Upper lobe of left lung (tissue), 6 donors: ENCODE measurements at places on chromosomes 12 and 14.

DNA sequence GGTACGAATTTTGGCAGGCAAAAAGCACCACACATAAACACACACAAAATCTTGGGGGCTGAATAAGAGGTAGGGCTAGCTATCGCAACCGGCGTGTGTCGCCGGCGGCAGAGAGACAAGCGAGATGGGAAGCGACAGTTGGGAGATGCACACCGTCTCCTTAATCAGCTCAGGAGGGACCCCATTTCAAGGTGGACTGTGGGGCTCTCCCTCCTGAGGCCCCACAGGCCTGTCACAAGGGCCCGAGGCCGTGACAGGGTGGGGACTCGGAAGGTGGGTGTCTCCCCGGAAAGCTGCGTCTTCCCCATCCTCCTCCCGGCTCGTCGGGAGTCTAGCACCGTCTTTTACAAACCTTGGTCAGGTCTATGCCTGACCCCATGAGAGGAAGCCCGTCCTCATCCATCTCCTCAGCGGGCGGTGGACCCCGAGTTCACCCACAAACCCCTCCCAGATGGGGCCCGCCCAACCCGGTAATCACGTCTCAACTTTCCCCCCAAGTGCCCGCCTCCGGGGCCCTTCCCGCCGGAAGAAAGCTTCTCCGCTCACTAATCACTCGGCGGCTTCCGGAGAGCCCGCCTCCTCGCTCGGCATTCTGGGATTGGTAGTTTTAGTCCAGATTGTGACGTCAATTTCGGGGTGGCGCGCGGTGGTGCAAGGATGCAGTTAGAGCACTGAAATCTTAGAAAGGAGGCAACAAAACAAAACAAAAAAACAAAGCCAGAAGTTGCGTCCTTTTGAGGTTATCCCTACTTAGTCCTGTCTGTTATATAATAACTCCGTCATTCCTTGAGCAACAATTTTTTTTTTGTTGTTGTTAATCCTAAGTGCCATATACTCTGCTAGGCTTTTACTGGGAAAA lies at the start of gene WASHC3:
Gene WASHC3 (minus strand): TSS at position 432 of the 859 bp plus-strand sequence. CDS start 29 bp downstream, at position 403.
- peak; percentile 92 for DNase-seq

DNA sequence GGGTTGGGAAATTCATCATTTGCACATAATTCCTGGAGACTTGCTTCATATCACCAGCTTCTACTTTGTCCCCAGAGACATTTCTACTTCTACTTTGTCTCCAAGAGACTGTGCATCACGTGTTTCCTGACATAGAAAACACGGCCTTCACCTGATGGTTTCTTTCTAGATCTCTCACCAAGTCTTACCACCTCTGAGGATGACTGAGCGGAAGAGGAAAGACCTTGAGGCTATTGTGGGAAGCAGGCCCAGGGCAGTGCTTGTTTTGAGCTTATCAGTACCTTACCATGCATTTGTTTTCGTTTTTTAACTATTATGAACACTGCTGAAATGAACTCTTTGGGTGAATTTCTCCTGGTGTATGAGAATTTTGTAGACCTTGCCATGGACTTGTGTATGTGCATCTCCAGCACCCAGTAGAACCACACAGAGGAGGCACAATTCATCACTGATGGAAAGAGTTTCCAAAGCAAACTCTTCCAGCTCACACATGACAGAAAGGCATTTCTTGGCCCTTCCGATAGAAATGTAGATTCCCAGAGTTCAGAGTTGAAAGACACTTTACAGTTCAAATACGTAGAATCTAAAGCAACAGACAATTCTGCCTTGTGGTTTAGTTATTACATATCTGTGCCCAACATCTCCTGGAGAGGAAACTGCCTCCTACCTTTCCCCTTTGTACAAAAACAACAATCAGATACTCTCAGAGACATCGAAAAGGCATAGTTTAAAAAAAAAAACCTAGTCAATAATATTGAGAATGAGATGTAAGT lies 434.7 kb downstream of the FUT8 start:
- no peak for DNase-seq

DNA sequence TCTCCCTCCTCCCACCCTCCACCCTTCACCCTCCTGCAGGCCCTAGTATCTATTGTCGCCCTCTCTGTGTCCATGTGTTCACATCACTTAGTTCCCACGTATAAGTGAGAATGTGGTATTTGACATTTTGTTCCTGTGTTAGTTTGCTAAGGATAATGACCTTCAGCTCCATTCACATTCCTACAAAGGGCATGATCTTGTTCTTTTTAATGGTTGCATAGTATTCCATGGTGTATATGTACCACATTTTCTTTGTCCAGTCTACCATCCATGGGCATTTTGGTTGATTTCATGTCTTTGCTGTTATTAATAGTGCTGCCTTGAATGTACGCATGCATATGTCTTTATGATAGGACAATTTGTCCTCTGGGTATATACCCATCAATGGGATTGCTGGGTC lies 29.6 kb downstream of the C12orf71 start:
- no peak for DNase-seq

GRCh38 chr12:60262378-60262777 lies 666.5 kb downstream of the SLC16A7 start:
- no peak for DNase-seq

- DNase-seq = no peak
Measured at GRCh38 chr12:100427078-100427477, 46.6 kb upstream of the NR1H4 start.

- no peak for DNase-seq
Measured at GRCh38 chr14:102485693-102486512, 23.7 kb downstream of the ANKRD9 start.

DNA sequence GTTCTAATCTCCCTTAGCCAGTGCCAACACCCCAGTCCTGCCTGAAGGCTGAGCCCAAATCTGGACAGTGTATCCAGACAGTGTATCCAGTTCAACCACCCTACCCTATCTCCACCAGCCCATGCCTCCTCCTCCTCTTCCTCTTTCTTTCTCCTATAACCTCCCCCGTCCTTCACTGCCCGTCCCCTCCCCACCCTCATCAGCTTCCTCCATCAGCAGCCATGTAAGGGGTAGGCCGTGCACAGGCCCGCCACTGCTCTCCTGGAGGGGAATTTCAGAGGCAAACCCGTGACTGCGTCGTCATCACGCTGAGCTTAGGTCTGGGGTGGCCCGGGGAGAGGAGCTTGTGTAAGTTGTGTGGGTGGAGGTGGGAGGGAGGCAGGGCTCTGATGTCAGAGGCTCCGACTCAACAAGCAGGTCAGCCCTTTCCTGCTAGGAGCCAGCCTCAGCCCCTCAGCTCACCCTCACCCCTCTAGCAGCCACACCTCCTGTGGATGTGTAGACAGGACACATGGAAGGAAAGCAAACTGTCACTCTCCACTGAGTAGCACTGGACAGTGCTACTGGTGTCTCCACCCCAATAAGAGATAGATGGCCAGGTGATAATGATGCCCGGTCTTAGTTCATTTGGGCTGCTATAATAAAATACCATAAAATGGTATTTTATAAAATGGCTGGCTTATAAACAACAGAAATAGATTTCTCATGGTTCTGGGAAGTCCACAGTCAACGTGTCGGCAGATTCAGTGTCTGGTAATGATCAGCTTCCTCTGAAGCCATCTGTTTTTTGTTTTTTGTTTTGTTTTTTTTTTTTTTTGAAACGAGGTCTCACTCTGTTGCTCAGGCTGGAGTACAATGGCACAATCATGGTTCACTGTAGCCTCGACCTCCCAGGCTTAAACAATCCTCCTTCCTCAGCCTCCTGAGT lies 50.5 kb downstream of the IRF2BPL start:
- DNase-seq = peak; percentile 84

DNA sequence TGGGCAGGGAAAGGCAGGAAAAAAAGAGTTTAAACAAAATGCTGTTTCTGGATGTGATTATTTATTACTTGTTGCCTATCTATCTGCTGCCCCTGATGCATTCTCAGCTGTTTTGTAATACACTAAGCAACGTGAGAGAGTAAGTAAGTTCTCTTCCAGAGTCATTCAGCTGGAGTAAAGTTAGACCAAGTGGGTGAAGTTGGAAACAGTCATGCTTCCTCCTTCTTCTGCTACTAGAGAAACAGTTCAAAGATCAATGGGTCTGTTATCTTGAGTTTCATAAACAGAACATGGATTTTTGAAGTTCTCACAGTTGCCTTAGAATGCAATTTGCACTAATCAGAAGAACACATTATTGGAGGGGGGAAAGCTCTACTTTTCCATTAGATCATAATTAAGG lies 279.3 kb downstream of the EGLN3 start:
- DNase-seq = no peak

DNA sequence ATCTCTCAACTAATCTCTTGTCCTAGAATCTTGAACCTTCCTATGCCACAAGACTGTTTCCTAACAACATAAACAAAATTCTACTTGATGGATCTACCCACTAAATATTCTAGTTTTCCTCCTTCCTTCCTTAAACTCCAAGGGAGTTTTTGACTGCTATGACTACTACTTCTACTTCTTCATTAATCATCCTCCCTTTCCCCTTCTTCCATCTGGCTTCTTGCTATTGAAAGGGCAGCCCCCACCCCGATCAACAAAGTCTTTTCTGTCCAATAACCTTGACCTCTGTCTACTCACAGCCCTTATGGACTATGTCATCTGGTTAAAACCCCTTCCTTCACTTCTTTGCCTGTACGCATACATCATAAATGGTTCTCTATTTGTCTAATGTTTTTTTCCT lies 5.6 kb downstream of the LTA4H start:
- no peak for DNase-seq

- no peak for DNase-seq
Measured at GRCh38 chr12:62861586-62861985, 73.4 kb downstream of the PPM1H start.

- no peak for DNase-seq
Measured at GRCh38 chr12:85823436-85824180, 12.6 kb downstream of the RASSF9 start.

GRCh38 chr12:1518591-1519516 lies 75.5 kb downstream of the FBXL14 start:
- DNase-seq = no peak

DNA sequence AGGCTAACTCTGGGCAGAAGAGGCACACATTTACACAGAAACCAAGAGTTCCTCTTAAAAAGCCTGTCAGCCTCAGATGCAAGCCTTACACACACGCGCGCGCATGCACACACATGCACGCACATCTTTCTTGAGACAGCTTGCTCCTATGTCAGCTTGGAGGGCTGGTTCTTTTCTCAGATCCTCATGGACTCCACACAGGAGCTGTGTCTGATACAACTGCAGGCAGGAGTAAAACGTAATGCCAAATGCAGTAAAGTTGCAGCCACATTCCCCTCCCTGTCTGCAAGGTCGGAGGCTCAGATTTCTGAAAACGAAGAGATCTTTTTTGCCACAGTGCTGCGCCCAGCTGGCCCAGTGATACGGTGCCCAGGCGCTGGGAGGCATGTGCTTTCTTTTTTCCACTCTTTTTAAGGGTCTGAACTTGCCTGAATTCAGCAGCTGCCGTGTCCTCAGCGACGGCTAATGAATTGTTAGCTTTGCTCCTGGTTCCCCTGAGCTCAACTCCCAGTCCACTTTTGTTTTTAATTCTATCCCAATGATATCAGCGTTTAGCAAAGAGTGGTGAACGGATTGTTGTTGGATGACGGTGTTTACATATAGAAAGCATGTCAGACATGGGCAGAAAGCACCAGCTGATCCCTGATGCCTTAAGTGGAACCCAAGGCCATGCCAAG lies 72.9 kb upstream of the FOXN3 start:
- no peak for DNase-seq

- no peak for DNase-seq
Measured at GRCh38 chr12:64992641-64993040, 128.5 kb downstream of the WIF1 start.

GRCh38 chr12:123085066-123085465 lies 65.8 kb downstream of the PITPNM2 start:
- DNase-seq = no peak

DNA sequence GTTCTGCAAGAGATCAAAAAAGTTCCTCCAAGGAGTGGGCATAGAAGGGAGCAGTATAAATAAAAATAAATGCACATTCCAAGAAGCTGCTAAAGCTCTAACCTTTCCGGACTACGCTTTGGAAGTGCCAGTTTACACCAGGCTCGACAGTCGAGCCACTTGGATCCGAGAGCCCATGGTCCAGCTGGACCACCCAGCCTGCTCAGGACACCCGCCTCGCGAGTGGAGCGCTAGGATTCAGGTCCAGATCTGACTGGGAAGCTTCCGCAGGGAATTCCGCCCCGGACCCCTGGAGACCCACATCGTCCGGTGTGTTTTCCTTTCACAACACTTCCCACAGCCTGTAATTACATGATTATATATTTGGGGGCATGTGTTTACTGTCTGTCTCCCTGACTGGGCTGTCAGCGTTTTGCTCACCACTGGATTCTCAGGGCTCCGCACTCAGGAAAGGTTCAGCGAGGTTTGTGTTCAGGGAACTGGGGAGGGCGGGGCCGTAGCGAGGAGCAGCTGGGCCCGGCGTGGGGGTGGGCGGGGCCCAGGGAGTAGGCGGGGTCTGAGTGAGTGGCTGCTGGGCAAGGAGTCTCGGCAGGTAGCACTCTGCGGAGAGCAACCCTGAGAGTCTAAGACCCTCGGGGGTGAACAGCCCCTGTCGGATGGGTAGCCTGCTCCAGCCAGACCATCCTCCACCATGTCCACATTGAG lies 52.3 kb upstream of the TMEM263 start:
- DNase-seq = peak; percentile 86

DNA sequence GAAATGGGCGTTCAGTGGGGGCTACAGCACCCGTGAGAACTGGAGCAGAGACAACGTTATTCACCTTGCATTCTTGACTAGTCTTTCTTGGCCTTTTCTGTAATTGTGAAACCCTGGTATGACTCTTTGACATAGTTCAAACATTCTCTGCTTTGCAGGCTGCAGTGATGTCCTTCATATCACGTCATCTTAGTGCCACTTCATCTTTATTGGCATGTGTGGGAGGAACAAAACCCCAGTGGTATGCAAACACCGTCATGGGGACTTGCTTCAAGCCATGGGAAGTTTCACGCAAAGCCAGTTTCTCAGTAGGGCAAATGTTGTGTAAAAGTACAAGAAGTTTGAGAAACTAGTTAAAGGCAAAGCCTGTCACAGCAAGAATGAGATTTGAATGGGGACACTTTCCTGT lies 20.2 kb upstream of the DUSP16 start:
- no peak for DNase-seq

- no peak for DNase-seq
Measured at GRCh38 chr12:15163030-15163976, 57.9 kb downstream of the RERG start.

- DNase-seq = no peak
Measured at GRCh38 chr12:67472539-67472938, 176.0 kb upstream of the DYRK2 start.

- no peak for DNase-seq
Measured at GRCh38 chr14:51317373-51317772, 77.3 kb downstream of the TMX1 start.

DNA sequence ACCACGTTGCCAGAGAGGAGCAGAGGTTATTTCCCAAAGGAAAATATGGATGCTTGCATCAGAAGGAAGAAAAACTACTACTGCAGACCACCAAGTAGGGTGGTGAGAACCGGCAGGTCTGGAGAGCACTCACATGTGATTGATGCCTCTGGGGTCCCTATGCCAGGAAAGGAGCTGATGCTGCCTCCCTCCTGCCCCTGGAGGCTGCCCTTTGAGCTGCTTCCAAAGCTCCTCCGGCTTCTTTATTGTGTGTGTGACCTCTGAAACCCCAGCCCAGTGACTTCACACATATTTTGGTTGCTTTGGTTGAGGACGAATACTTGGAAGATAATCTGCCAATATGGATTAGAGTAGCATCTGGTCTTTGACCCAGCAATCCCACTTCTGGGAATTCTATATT lies 133.4 kb downstream of the AACS start:
- DNase-seq = no peak
